ENCODE measurements at places on chromosomes 3 and 15.

- DNase-seq, result no peak
Measured at GRCh38 chr15:101617390-101617965, 34.7 kb downstream of the TM2D3 start.

- DNase-seq, result no peak
Measured at GRCh38 chr15:85318732-85319076, 61.7 kb upstream of the AKAP13 start.

- DNase-seq, result no peak
Measured at GRCh38 chr3:151900460-151900859, 27.0 kb downstream of the SUCNR1 start.

DNA sequence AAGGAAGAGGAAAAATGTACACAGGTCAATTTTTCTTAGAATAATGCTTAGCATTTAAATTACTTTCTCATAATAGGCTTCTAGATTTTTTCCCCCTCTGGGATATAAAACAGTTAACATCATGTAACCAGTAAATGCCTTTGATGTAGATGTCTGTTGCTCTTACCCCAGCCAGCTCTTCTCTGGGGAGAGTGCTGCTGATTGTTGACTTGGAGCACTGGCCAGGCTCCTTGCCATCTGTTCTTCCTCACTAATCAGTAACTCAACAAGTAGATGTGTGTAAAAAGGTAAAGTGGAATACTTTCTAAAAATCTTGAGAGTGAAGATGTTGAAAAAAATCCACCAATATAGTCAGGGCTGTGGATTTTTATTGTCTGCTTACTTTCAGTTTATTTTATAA is 42.2 kb downstream of the RIOX2 start:
- no peak for DNase-seq

DNA sequence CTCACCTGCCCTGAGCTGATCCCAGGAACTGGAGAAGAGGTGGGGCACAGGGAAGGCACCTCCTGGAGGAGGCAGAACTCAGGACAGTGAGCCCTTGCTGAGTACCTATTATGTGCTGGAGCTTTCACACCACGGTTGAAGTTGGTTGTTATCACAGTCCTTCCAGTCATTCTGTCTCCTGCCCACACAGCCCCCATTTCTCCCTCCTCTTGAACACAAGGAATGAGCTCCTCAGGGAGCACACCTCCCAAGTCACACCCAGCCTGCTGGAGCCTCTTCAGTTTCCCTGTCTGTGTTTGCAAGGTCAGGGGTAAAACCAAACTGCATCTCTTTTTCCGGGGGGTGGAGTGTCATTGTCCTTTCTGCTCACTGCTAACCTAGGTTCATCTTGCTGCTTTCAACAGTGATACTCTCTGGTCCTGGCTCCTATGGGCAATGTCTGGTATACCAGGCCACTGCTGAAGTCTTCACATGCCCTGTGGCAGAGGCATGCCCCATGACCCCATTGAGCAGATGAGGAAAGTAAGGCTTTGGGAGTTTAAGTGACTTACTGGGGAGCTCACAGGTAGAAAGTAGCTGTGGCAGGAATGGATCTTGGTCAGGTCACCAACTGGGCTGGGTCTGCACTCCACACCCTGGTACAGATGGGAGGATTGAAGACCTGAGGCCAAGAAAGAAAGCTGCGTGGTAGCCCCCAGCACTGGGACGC is 30.0 kb downstream of the C3orf18 start:
- DNase-seq, result no peak

- no peak for DNase-seq
Measured at GRCh38 chr3:140397847-140398246, 280.0 kb upstream of the TRIM42 start.

- DNase-seq, result no peak
Measured at GRCh38 chr3:58555203-58555602, 18.2 kb upstream of the ACOX2 start.

DNA sequence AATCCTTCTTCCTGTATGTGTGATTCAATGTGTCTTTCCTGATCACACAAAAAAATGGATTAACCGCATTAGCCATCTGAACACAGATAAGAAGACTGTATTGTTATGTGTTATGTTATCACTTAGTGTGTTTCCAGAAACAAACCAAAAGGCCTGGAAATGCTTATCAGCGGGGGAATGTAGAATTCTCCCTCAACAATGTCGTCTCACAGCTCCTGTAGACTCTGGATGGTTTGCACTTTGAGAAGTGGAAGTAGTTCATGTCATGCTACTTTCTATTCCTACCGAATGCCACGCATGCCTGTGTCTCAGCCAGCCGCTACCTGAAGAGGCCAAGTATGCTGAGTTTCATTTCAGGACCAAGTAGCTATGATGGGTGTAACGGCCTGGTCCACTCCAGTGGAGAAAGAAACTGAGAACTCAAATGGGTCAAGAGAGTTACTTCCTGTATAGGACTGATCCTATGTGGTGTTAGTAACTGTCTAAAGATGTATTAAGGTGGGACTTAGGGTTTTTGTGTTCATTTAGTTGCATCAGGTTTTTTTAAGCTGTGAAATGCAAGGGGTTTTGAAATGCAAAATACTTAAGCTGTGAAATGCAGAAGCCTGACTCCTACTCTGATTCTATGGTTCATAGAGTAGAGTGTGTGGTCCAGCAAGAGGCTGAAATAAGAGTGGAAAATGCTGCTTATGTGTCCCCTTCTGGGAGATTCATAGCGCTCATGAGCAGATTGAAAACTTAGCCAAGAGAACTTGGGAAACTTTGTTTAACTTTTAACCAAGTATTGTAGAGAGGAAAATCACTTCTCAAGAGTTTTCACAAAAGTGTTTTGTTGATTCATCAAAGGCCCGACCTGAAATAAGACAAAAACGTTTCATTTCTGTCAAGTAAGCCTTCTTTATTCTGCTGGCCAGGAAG is 118.5 kb upstream of the LMOD3 start:
- no peak for DNase-seq

- no peak for DNase-seq
Measured at GRCh38 chr15:52790169-52790708, at the start of gene ONECUT1. Gene ONECUT1, minus strand, starts transcription at chr15:52790336. Its CDS starts 452 bp downstream, at chr15:52789884.
